ENCODE measurements at places on chromosomes 12 and 14.

DNA sequence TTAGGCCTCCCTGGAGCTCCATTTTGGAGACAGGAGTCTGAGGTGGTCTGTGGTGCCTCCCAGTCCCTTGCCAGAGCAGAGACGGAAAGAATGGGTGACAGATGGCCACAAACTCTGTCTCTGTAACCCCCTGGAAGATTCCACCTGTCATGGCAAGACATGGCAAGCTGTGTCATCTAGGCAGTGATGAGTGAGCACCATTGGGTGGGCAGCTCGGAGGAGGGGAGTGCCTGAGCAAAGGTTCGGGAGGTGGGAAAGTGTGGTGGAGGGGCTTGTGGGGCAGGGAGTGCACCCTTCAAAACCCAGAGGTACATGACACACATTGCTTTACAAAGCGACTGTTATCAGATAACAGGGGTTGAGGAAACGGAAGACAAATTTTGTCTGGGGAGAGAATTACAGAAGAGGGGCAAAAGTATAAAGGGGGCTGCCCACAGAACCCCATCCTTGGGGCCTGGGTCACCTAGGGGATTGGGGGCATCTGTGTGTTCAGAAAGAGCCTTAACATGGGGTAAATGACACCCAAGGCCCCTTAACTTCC is 3.5 kb downstream of the RIN3 start:
- no peak for DNase-seq

- DNase-seq: no peak
These were observed at the start of gene ITGA5 for GRCh38 chr12:54419088-54419887. Gene ITGA5, minus strand, starts transcription at chr12:54419266. Its CDS starts 68 bp downstream, at chr12:54419198.

- DNase-seq: no peak
These were observed 881 bp upstream of the SOS2 start for GRCh38 chr14:50232276-50232642.

GRCh38 chr12:94430304-94430703 is 29.4 kb downstream of the CEP83 start:
- DNase-seq: no peak

Data from activated CD4-positive, CD25-positive, alpha-beta regulatory T cell (primary cell).